Left renal pelvis (tissue), 4 donors: ENCODE measurements at places on chromosomes 4 and X. TPM values are rescaled to one million over a fixed set of nuclear protein-coding genes. Genes with fewer than 3 reads are reported as not detected.

DNA sequence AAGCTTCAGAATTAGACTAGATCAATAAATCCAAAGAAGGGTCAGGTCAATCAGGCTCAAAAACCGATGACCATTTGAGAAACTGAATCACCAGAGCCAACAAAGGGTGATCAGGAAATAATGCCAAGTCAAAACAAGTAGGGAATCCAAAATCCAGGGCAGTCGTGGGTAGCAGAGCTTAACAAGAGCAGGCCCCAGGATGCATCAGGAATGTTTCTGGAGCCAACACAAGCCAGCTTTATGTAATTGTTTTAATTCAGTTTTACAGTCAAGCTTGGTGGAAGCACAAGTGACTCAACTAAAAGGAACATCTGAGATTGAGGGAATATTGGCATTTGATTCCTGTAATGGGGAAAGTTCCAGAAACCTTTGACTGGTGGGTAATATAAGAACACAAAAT lies 237.9 kb upstream of the EDA2R start:
- no peak for DNase-seq

SLITRK2 gene
- polyA plus RNA-seq, result 2.0 TPM

ARAP2 gene
- polyA plus RNA-seq, result 7.7 TPM

DNA sequence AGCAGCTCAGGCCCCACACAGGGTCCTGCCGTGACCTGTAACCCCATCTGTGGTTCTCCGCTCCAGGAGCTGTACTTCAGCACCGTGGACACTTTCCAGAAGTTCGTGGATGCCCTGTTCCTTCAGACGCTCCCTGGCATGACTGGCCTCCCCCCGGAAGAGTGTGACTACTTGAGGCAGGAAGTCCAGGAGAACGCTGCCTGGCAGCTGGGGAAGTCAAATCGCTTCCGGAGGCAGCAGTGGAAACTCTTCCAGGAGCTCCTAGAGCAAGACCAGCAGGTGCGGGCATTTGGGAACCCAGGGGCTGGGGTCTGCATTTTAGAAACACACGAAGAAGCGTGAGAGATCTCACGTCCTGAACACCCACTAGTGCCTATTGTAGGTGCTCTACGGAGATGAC lies 72.5 kb downstream of the EVC start:
- no peak for DNase-seq

- DNase-seq, result no peak
Observed at GRCh38 chr4:101763576-101763975, 27.0 kb upstream of the BANK1 start.

BBS12 gene
- polyA plus RNA-seq, result 13.1 TPM

DNA sequence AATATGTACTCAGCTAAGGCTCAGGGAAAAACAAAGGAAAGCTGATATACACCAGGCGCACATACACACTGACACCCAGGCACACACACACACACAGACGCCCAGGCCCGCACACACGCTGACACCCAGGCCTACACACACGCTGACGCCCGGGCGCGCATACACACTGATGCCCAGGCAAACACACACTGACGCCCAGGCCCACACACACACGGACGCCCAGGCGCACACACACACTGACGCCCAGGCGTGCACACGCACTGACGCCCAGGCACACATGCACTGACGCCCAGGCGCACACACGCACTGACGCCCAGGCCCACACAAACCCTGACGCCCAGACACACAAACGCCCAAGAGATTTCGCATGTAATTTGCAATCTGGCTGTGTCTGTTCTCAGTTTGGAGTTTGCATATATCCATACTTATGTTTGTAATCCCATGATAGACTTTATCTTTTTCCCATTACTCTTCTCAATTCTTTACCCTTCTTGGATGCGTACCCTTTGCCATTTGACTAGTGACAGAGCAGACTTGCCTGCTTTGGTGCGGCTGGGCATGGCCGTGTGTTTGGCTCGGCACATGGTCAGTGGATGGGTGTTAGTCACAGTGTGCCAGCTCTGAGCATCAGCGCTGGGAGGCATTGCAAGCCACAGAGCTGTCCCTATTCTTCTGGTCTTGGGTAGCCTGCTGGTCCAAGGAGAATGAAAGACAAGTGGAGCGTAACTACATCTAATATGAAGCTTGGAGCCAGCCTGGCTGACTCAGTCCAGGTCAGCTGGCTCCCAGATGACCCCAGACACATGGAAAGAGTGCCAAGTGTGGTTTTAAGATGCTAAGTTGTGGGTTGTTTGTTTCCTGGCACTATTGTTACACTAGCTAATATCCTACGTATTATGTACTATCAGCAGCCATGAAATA lies 632.4 kb upstream of the ZFP42 start:
- DNase-seq, result no peak

- DNase-seq, result no peak
Observed at GRCh38 chr4:24778464-24779225, 16.7 kb upstream of the SOD3 start.

DNA sequence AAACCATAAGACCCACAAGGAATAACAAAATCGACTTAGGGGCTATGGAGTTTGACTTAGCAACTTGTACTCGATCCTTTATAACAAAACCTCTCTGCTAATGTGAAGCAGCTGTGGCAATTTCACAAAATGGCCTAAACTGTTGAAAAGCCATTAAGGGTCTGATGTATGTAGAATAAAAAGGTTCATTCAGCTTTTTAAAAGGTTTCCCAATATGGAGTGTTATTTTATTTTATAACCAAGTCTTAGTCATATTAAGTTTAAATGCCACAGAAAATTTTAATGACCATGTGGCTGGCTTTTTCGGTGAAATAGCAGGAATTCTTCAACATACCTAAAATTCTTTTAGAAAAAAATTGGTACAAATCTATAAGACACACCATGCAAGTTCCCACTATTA lies 291.8 kb upstream of the HAND2 start:
- DNase-seq, result no peak

DNA sequence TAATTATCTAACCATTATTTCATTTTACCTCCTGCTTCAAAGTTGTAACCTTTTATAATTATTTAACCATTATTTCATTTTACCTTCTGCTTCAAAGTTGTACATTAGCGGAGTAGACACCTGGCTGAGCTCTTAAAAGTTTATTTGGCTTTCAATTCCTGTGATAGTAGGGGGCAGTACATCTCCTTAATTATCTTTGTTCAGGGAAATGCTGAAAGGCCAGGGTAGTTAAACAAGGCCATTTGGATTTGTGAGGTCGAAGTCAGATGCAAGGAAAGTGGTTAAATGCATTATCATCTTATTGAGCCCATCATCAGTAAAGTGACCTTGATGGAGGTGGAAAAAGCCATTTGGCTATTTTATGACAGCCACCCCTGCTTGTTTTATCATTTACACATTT lies 210.6 kb downstream of the TENM3 start:
- DNase-seq, result no peak

GRCh38 chr4:8362483-8362882 lies 78.0 kb downstream of the ACOX3 start:
- no peak for DNase-seq

GRCh38 chrX:137550665-137551261 lies 15.2 kb upstream of the ZIC3 start:
- no peak for DNase-seq

DCAF8L2 gene
- not detected for polyA plus RNA-seq

PAGE2 gene
- polyA plus RNA-seq, result not detected

GRCh38 chrX:13087322-13088155 lies 43.1 kb upstream of the FAM9C start:
- no peak for DNase-seq

SERTM2 gene
- polyA plus RNA-seq, result not detected

- no peak for DNase-seq
Observed at GRCh38 chr4:47526281-47526680, 41.2 kb downstream of the ATP10D start.

- no peak for DNase-seq
Observed at GRCh38 chr4:145984563-145984962, 45.9 kb upstream of the ZNF827 start.

DNA sequence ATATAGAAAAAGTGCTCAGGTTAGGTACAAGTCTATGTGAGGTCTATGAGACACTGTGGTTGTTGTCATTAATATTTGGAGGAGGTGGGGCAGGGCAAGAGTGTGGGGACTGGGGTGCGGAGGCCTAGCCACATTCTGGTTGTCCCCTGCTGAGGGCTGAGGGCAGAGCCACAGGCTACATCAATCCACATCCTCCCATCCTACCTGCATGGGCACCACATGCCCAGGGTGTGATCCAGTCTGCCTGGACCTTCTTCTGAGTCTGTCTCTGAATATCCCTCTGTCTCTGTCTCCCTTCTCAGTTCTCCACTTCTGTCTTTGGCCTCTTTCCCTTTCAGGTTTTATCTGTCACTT lies 1.2 kb upstream of the GATA1 start:
- no peak for DNase-seq

DNA sequence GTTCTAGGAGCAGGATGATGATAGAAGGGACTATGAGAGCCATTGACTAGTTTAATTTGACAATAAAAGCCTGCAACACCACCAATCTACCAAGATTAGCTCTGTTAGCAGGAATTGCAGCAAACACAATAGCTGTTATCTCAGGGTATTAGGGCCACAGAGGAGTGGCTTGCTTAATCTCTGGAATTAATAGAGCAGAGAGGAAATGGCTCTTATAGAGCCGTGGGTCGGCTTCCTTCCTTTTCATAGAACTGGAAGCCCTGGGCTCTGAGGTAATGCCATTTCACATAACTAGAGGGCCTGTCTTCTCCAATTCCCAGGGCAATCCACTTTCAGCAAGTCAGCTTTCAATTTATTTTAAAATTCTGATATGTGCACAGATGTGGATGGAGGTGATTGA lies 83.0 kb downstream of the MAMLD1 start:
- DNase-seq, result no peak

DNA sequence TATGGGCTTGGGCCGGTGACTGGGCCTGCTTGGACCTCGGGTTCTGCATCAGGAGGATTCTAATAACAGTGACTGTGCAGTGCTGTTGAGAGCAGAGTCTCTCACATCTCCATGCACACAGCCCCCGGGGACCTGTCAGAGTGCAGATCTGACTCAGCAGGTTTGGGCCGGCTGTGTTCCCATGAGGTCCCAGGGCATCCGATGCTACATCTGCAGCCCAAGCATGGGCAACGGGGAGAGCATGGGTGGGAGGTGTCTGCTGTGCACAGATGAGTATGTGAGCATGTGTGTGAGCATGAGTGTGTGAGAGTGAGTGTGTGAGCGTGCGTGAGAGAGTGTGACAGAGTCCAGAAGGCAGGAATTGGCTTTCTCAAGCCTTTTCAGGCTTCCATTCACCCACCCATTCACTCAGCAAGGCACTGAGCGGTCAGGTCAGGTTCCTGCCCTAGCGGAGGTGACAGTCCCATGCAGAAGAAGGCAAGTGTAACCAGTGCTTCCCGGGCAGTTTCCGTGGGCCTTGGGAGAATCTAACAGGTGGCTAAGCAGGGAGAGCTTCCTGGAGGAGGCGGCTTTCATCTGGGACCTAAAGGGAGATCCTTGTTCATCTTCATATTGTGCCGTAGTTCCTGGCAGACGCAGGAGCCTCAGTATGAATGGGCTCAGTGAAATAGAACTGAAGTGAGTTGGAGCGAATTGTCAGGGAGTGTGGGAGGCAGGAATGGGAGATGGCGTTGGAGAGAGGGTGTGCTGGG lies 62.6 kb downstream of the SORCS2 start:
- no peak for DNase-seq

GRCh38 chr4:181677201-181677600 lies 566.0 kb upstream of the TENM3 start:
- DNase-seq, result no peak

EIF1AX gene
- 94.9 TPM for polyA plus RNA-seq
